ENCODE measurements at places on chromosomes 2 and 18.

- no peak for DNase-seq
These were observed 176.0 kb downstream of the DIS3L2 start for GRCh38 chr2:232137356-232138147.

- DNase-seq: peak; percentile 43
These were observed 155.9 kb downstream of the FMNL2 start for GRCh38 chr2:152490686-152491455.

DNA sequence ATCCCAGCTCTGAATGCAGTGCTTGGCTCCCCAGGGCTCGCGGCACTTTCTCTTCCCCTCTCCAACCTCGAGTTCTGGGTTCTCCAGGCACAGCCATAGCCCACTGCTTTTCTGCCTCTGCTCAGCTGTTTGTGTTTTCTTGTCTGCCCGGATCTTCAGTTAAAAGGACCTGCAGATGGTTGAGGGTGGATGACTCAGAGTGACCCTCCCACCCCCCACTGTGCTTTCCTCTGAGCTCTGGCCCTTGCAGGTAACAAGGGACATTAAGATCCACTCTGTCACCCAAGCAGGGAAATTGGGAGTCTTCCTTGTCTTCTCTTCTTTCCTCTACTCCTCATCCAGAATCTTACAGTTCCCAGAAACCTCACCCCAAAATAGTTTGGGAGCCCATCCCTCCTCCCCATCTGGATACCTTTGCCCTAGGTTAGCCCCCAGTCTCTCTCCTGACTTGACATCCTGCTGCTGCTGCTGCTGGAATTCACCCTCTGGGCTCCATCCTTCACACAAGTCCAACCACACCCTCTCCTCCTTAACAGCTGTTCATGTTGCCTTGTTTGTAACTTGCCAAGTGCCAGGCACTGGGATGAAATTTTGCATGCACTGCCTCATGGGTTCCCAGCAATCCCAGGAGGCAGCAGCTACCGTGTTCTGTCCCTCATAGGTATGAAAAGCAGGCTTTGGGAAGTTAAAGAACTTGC lies 157.9 kb upstream of the TTC39C start:
- no peak for DNase-seq

DNA sequence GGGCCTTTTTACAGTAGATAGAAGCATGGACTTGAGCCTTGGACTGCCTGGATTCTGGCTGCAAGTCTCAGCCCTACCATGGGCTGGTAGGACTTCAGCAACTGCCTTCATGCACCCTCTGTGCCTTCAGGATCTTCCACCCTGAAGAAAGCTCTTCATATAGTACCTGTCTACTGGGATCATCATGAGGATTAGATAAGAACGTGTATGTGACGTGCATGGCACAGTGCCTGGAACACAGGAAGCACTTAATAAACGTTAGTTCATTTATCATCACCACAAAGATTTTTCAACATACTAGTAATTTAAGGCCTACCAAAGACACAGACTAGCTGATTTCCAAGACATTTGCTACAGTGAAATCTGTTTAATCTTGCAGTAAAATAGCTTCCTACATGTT lies 53.2 kb upstream of the ITM2C start:
- no peak for DNase-seq

DNA sequence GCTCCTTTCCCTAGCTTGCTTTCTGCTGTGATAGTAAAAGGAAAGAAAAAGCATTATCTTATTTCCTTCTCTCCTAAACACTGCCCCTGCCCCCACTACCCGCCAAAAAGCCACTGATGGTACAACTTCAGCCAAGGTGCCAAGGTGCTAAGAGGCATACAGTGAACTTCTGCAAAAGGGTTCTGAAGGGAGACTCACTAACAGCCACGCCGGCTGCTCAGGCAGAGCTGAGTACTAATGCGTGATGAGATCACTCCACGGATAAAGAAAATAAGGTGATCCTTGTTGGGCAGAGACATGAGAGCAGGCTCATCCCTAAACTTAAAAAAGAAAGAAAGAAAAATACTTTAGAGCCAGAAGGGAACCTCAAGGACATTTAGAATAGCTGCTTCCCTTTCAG lies 60.5 kb upstream of the PXDN start:
- DNase-seq: no peak

DNA sequence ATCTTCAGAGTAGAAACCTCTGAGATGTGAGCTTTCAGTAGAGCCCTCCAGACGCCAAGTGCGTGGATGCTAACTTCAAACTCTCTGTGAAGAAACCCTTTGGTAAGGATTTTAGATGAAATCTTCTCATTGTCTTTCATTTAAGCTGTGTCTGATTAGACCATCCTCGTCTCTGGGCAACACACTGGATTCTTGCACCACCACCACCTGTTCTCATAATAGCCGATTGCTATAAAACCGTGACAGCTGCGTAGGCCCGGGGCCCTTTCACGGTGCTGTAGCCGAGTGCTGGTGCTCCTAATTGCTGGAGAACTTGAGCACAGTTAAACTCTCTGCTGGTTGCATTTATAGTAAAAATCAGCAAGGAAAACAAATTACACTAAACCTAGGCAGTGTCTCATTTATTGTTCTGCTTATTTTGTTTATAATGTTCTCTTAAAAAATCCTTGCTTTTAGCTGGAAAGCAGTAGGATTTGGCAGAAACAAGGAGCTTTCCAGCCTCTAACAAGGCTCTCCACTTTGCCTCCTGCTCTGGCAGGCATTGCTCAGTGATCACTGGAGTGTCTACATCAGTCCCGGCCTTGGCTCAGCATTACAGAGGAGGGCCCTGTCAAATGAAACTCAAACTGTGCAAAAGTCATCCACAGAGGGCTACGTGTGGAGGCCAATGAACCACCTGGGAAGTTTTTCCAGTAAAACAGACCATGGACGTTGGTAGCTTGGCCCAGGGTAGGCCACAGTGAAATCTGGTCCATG lies 40.9 kb upstream of the MBP start:
- no peak for DNase-seq

Measured in nucleus accumbens (tissue), 56 donors.